Cortex of kidney (tissue), 1 donor: ENCODE measurements at places on chromosomes 6 and 20.

- no peak for DNase-seq
Observed at GRCh38 chr20:3010985-3011723, 32.3 kb upstream of the GNRH2 start.

GRCh38 chr6:37099442-37099841 lies 70.5 kb upstream of the PIM1 start:
- no peak for DNase-seq

DNA sequence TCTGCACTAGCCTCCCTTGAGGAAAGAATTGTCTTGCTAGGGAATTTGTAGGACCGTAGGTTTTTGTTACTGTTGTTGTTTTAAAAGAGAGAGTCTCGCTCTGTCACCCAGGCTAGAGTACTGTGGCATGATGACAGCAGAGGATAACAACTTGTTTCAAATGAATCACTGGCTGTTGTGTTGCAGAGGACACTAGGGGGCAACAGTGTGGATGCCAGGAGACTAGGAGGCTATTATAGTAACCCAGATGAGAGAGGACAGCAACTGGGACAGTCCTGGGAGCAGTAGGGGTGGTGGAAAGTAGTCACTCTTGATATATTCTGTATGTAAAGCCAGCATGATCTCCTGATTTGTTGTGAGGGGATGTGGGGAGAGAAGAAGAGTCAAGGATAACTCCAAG lies 41.8 kb upstream of the LAMA4 start:
- DNase-seq, result no peak

DNA sequence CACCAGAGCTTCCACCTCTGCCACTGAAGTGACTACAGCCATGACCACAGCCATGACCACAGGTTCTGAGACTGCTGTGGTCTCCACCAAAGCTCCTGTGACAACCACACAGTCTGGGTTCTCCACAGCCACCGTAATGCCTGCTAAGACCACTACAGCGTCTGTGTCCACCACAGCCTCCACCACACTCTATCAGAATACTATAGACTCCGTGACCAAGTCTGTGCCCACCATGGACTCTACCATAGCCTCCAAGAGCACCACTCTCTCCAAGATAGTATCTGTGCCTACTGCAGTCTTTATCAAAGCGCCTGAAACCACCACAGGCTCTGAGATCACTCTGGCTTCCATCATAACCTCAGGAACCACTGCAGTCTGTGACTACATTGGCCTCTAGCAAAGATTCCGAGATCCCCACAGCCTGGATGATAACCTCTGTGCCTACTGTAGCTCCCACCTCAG lies 18.3 kb upstream of the MUC21 start:
- no peak for DNase-seq

DNA sequence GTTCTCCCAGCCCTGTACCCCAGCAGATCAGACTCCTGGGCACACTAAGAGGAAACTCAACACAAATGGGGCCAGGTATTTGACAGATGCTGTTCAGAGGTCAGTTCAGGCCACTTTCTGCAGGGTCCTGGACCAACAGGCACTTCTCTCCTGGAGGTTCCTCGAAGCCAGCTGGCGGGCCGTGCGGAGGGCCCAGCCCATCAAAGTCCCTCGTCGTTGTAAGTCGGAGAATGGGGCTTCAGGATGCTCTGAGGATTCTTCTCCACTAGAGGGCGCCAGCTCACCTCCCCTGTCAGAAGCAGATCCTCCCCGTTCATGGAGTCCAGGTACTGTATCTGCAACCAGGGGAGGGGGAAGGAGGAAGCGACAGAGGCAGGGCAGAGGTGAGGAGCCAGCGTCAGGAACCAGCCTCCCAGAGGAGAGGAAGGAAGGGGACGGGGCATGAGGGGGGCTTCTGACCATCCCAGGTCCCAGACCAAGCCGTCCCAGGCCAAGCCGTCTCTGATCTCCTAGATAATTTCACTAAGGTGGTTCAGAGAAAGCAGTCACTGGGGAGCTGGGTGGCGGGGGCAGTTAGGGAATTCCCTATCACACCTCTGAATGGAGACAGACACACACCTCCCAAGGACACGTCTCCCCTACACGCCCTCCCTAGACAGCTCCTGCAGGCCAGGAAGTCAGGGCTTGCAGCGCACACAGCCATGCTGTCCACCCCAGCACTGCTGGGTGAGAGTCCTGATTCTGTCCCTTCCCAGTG lies 11.7 kb upstream of the FAM83C start:
- no peak for DNase-seq

- DNase-seq, result no peak
Observed at GRCh38 chr20:24472426-24472825, 3.0 kb downstream of the SYNDIG1 start.

DNA sequence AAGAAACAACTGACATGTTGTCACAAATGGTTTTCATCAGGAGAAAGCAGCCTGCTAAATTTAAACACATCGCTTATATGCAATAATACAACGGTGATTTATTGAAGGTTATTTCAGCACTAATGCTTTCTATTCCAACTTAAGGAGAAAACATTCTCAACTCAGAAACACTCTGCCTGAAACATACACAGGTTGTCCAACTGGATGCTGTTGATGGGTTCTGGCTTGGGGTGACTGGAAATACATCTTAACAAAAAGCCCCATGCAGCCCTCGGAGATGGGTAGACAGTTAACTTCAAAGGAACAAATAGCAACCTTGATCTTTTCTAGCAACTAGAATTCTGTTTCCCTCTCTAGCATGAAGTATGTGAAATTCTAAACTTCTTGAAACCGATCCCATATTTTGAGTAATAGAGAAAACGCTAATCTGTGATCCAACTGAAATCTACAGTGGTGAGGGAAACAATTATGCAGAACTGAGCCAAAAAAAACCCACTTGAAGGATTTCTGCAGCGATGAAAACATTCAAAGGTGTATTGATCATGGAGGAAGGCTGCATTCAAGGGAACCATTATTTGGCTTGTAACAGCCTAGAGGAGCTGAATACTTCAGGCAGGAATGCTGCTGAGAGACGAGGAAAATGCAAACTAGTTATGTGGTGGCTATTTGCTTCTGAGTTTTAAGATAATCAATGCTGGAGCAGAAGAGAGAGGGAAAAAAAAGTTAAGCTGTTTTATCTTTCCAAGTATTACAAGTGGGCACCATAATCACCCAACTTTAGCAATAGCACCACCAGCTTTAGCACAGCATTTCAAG lies 6.9 kb downstream of the ZMYND8 start:
- DNase-seq, result no peak

GRCh38 chr6:7580537-7580926 lies 9.5 kb upstream of the SNRNP48 start:
- no peak for DNase-seq

DNA sequence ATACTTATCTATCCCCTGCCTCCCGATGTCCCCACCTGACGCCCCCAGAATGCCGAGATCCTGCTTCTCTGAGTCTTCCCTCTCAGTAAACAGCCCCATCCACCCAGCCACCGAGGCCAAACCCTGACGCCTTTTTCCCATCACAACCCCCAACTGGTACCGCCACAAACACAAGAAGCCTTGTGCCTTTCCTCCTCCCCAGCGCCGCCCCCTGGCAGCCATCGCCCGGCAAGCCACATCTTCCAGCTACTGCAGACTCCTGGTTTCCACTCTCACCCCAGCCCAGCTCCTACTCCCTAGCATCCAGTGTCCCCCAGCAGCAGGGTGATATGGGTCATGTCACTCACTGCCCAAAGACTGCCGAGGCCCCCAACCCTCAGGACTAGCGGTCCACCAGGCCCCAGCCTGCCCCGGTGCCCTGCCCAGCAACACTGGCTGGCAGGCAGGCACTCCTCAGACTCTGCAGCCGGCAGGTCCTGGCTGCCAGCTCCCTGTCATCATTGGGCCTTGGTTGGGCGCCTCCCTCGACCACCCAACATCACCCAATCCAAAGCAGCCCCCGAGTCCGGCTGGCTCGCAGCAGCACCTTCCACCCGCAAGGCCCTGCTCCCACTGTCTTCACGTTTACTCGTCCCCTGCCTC lies 11.2 kb downstream of the TCFL5 start:
- DNase-seq, result no peak

- no peak for DNase-seq
Observed at GRCh38 chr6:116536216-116536621, 9.3 kb downstream of the TRAPPC3L start.

- DNase-seq, result no peak
Observed at GRCh38 chr6:136921936-136922684, at the start of gene SLC35D3. Gene SLC35D3 (plus strand): TSS chr6:136922301. CDS start chr6:136922429, 128 bp downstream.

GRCh38 chr20:40769677-40770285 lies 80.7 kb upstream of the MAFB start:
- DNase-seq, result no peak

GRCh38 chr20:59774204-59774641 lies 159.2 kb downstream of the SYCP2 start:
- no peak for DNase-seq

DNA sequence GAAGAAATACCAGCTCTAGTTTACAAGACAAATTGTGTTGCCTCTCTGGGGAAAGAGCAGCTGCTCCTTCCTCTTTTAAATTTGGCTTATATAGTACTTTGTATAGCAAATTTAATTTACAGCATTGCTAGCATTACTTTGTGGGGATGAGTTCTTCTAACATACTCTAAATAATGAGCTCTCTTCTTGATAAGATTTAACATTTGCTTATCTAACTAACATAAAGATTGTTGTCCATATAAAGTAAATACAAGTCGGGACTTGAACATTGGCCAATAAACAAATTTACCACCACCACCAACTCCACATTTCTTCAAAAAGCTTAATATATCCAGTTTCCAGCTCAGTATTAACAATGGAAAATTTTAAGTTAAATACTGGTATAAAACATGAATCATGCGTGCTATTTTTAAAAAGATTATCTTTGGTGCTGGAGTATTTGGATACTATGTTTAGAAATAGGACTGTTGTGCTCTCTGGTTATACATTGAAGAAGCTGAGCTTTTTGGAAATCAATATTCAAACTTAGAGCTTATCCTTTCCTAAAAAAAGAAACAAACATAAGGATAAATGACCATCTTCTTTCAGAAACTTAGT lies 1146.9 kb upstream of the GJE1 start:
- no peak for DNase-seq

DNA sequence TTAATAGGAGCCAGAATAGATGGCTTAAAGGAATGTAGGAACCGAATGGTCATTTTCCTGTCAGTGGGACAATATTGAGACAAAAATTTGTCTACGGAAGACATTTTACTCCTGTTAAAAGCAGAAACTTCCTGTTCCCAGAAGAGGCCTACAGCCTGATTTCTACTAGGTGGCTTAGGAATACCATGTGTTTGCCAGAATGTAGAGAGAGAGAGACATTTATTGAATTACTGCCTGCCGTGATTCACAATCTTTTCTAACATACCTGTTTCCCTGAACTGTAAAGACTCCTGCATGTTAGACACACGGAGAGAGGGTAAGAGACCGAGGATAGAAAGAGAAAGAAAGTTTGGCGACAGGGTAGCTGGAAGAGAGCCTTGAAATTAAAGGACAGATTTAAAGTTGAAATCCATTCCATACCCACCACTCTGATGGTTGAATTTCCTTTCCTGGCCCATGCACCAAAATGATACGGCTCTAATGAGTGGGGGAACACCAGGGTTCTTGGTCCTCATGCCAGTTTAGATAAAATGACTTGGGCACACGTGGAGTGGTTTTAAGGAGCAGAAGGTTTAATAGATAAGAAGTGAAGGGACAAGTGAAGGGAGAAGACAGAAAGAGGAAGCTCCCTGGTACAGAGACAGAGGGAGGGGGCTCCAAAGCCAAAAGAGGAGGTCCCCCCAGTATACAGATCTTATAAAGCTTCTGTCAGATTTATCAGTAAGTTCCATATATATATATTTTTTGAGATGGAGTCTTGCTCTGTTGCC lies 22.5 kb downstream of the NCOA3 start:
- DNase-seq, result no peak

- DNase-seq, result no peak
Observed at GRCh38 chr20:43516251-43516824, 8.8 kb downstream of the L3MBTL1 start.

GRCh38 chr6:137341681-137342195 lies 122.6 kb upstream of the IFNGR1 start:
- DNase-seq, result no peak

GRCh38 chr6:106823732-106824351 lies 150.7 kb downstream of the CD24 start:
- no peak for DNase-seq

DNA sequence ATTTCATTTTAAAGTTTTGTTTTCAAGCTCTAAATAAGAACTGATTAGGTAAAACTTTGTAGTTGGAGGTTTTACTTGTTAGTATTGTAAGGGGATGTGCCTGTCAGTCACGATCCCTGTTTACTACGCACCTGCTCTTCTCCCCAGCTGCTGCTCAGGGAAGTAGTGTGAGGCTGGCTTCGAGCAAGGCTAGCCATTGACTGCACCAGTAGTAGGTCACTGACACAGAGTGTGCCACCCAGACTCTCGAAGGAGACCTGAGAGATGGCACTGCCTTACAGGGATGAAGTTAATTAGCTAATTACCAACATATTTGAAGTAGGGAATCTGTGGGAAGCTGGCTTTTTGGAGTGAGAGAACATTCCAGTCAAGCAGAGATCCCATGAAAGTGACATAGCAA lies 89.2 kb downstream of the DNAH8 start:
- no peak for DNase-seq

DNA sequence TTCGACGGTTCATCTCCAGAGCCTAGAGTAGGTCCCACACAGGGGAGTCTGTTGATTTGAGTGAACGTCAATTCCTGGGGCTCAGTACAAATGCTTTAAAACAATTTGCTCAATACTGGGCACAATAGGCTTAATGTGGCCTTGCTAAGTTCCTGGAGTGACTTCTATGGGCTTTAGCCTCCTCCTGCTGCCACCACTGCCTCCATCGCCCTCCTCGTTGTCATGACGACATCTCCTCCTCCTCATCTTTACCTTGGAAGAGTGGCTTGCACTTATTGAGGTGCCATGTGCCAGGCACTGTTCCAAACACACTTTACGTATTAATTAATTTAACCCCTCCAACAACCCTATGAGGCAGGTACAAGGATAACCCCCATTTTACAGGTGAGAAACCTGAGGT lies 11.8 kb upstream of the ZMYND8 start:
- DNase-seq, result no peak

GRCh38 chr6:31394381-31394780 lies 9.0 kb upstream of the MICA start:
- no peak for DNase-seq

- DNase-seq, result no peak
Observed at GRCh38 chr6:24872779-24873178, 63.0 kb downstream of the RIPOR2 start.

DNA sequence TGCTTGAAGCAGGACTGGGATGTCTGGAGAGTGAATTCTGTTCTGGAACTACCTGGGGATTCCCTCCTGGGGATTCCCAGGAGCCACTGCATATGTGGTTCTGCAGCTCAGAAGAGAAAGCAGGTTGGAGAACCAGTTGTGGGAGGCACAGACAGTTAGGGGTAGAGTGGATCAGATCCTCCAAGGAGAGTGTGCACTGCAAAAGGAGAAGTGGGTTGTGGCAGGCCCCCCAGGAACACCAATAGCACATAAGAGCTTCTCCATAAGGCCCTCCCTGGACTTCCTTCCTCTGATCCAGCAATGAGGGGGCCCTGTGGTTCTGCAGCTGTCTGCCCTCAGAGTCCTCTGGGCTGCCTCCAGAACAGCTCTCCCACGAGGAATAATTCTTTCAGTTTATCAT lies 369.2 kb upstream of the CNR1 start:
- no peak for DNase-seq
